Panc1 (cell line): ENCODE measurements at places on chromosomes 4 and X.
A peak's percentile ranks its signal among the peaks of the same experiment; 100 is the strongest.

DNA sequence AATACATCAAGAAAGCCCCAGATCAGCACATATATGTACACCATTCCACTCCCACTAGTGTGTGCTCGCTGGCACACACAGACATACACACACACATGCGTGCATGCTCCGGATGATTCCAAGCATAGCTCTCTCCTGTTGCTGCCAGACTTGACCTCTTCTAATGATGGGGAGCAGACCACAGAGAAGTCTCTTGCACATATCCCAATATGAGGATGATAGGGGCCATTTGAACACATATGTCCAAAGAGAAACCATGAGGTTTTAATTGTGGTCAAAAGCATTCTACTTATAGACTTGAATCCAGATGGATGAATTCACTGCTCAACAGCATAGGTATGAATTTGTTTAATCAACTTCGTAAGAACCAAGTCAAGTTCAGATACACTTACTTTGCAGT is 214.9 kb downstream of the AFF2 start:
- DNase-seq: no peak

GRCh38 chr4:119510395-119511149 is 118.0 kb downstream of the PDE5A start:
- DNase-seq: no peak

- DNase-seq: peak; percentile 82
These were observed 21.4 kb upstream of the AFAP1 start for GRCh38 chr4:7960790-7961655.

GRCh38 chr4:35080799-35081198 is 1163.5 kb downstream of the ARAP2 start:
- no peak for DNase-seq

- no peak for DNase-seq
These were observed 49.8 kb upstream of the C1QTNF7 start for GRCh38 chr4:15378062-15378461.

DNA sequence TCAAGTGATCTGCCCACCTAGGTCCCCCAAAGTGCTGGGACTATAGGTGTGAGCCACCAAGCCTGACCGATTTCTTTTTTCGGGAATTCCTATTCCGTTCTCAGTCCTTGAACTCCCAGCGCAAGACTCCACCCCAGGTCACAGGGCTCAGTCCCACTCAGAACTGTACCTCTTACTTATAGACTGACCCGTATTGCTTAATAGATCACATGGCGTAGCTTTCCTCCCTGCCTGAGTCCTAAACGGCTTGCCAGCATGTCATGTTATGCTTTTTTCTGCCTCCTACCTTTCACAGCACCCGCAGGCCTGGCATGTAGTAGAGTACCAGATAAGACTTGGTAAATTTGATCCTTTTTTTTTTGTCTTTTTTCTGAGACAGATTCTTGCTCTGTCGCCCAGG is 22.4 kb downstream of the SAT1 start:
- DNase-seq: no peak

DNA sequence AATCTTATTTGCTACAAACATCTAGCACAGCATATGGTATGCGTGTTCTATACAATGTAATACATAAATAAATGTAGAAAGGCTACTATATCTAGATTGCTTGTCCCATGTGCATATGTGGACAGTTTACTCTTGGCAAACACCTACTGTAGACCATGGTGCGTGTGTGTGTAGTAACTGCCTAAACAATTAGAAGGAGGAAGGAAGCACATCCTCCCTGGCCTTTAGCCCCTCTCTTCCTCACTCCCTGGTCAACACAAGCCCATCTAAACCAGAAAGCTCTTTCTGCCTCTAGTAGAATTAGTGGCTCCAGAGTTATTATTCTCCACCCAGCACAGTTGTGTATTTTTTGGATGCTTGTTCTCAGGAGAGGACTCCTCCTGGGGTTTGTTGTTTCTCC is 73.9 kb downstream of the KDR start:
- no peak for DNase-seq

DNA sequence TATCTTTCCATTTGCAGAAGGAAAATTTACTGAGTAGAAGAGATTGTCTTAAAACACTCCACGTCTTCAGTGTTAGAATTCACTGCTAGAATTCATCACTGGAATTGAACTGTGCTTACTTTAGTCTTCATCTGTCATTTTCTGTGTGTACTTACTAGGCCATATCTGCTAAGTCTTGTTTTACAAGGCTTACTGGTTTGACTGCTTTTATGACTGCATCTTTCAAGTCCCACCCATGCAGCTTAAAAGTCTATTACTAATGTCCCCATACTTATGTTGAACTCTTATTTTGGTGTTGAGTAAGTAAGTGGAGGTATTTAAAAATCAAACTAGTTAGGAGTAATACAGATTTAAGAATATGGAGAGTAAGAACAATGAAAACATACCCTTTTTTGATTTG is 14.6 kb downstream of the CLCN3 start:
- DNase-seq: no peak

GRCh38 chr4:10089346-10089745 is 27.3 kb downstream of the WDR1 start:
- DNase-seq: no peak

GRCh38 chrX:130100180-130100579 is 10.1 kb downstream of the ELF4 start:
- no peak for DNase-seq

- no peak for DNase-seq
These were observed 72.7 kb upstream of the EDNRA start for GRCh38 chr4:147408189-147408588.

DNA sequence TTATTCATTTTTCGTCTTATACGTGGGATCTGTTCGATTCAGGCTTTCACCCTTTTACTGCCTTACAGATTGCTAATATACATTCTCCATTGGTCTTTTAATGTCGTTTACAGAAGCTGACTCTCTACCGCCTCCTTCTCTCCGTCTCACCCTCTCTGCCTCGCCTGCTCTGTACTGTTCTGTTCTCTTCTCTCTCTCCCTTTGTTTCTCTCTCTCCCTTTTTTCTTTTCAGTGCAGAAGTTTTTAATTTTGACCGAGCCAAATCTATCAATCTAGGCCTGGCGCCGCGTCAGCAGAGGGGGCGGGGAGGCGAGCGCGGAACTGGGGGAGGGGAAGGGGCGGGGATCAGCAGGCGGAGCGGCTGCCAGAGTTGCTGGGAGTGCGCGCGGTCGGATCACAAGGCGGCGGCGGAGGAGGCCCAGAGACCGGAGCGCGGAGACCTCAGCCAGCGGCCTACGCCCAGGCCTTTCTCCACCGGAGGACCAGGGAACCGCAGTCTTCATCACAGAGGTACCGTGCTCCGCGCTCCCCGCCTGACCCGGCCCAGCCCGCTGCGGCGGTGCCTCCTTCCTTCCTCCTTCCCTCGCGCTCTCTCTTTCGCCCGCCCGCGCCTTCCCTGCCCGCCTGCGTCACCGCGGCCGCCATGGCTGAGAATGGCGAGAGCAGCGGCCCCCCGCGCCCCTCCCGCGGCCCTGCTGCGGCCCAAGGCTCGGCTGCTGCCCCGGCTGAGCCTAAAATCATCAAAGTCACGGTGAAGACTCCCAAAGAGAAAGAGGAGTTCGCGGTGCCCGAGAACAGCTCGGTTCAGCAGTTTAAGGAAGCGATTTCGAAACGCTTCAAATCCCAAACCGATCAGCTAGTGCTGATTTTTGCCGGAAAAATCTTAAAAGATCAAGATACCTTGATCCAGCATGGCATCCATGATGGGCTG is at the start of gene UBQLN2:
TSS of gene UBQLN2 (plus strand) at position 397 of the 931 bp plus-strand sequence. CDS start at position 644, 247 bp downstream.
- no peak for DNase-seq

- DNase-seq: no peak
These were observed 47.1 kb downstream of the FAM13A start for GRCh38 chr4:89009761-89010369.

GRCh38 chrX:150983521-150984168 is 510 bp downstream of the HMGB3 start:
- DNase-seq: no peak

DNA sequence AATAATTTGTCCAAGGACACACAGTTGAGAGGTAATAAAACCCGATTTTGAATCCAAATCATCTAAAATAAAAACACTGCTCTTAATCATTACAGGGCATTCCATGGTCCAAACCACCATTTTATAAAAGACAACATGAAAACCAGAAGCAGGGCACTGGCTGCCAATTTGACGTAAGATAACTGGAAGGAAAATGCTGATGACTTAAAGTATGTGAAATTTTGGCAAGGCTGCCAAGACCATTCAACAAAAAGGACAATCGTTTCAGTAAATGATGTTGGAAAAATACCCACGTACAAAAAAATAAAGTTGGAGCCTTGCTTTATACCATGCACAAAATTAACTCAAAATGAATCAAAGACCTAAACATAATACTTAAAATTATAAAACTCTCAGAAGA is 344.4 kb downstream of the RAPGEF2 start:
- DNase-seq: no peak

GRCh38 chr4:107890779-107891178 is 40.6 kb upstream of the CYP2U1 start:
- no peak for DNase-seq

GRCh38 chrX:77743720-77744119 is 42.3 kb downstream of the ATRX start:
- DNase-seq: no peak

DNA sequence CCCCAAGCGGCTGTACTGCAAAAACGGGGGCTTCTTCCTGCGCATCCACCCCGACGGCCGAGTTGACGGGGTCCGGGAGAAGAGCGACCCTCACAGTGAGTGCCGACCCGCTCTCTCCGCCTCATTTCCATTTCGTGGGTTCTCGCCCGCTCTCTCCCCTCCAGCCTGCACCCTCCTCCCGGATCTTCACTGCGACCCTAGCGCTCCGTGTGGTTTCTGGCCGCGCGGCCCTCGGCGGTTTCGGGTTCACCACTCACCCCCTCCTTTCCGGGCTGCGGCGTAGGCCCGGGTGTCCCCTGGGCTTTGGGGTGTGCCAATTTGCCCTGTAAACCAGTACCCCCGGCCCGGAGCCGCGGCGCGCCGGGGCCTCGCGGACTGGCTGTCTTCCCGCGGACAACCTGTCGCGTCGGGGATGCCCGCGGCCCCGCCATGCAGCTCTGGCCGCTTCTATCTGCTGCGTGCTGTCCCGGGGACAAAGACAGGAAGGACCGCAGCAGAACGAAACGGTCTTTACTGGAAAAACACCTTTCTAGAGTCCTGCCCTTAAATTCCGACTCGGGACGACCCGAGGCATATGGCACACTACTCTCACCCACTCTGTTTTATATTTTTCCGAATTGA is 737 bp downstream of the FGF2 start:
- DNase-seq: no peak

DNA sequence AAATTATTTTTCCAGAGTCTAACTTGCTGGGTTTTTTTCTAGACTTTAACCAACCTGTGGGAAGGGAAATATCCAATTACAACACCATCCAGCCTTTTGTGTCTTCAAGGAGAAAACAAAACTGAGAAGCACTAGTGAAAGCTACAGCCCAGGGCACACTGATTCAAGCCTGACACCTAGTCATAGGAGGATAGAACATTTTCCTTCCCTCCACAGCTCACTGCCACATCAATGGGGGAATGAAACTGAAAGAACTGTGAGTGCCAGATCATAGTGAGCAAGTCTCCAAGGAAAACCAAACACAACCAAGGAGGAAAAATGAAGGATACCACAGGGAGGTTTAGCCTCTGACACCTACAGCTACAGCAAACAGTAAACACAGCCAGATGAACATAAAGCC is 43.3 kb upstream of the MAGEA8 start:
- DNase-seq: no peak

- DNase-seq: no peak
These were observed 20.2 kb downstream of the SLIT2 start for GRCh38 chr4:20271950-20272349.

GRCh38 chr4:134552063-134552462 is 350.5 kb upstream of the PABPC4L start:
- no peak for DNase-seq

DNA sequence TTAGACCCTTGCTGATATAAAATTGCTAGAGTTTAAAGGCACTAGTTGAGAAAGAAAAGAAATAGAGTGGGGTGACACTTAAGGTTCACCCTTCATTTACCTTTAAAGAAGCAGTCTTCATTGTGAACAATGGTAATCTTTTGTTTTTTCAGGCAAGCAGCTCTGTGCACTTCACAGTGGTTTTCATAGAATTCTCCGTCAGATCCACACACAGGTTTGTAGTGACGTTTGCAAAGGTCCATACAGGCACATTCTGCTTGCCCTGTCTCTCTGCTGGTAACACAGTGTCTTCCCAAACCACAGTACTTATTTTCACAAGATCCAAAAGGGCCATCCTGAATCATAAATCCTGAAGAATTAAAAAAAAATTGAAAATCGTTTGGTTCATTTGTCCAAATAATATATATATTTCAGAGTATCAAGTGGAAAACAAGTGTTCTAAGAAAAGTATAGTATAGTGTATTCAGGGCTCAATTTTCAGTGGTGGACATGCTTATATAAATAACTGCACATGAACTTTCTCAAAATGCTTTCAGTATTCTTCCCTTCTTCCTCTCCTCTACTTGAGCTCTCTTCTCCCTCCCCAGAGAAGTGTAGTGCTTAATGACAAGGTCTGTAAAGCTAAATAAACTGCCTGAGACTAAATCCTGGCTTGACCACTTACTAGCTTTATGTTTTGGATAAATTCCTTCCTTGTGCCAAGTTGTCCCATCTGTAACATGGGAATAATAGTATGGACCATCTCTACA is 243.3 kb downstream of the FSTL5 start:
- no peak for DNase-seq

DNA sequence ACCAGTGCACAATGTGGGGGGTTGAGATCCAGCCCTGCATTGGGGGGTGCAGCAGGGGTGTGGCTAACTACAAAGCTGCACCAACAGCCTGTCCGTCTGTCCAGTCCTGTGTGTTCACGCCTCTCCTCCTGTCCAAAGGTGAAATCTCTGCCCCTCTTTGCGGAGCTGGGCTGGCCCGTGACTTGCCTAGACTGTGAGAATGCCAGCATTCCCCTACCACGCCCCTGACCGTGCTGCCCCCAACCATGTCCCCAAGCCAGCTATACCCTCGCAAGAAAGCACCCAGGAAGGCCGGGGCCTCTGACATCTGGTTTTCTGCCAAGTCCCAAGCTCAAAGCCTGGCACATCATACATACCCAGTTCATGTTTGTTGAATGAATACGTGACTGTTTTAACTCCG is 19.2 kb downstream of the ZFYVE28 start:
- no peak for DNase-seq

DNA sequence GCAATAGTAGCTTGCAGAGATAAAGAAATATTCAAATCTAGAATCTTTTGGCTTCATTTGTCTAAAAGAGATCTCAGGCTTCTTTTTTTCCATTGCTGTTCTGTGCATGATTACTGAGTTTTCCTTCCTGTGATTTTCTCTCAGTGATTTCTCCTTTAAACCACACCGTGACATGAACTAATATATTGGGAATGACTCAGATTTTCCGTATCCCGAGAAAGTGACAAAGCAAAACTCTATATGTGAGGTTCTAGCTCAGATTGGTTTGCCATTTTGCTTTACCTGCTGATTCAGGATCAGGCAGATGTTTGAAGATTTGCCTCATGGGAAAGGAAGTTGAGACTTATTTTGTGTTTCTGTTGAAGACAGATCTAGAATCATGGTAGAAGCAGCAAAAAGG is 59.4 kb downstream of the MTHFD2L start:
- no peak for DNase-seq

GRCh38 chrX:113058634-113059033 is 218.0 kb upstream of the AMOT start:
- DNase-seq: no peak
